ENCODE measurements at places on chromosomes 6 and 20.

DNA sequence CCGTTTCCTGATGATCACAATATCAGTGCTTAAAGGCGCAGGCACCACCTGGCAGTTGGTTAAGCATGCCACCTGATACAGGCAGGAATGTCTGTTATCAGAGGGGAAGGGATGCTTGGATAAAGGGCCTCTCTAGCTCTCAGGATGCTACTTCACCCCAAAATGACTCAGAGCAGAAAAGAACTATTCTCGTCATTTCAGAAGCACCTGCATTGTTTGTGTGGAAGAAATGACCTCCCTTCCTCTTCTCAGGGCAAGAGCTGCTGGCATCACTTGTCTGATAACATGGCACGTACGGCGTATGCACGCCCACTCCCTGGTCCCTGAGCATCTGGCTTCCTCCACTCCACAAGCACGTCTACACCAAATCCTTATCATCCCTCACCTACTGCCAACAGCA, 47.3 kb downstream of the ATP9A start:
- DNase-seq, result no peak

GRCh38 chr6:67045076-67045475, 1338.0 kb upstream of the EYS start:
- DNase-seq, result no peak

DNA sequence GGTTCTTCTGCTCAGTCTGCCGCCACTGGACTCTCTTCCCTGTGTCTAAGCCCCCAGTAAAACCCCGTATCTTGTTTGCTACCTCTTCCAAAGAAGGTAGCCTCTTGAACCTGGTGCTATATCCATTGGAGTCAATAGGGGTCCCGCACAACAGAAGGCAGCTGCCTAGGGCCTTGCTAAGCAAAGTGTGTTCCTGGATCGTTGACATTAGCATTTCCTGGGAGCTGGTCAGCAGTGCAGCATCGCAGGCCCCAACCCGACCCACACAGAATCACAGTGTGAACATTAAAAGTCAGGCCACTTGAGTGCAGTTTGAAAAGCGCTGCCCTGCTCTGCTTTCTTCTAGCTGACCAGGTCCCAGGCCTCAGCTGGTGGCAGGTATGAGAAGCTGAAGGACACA, 2.9 kb downstream of the ADA start:
- no peak for DNase-seq

DNA sequence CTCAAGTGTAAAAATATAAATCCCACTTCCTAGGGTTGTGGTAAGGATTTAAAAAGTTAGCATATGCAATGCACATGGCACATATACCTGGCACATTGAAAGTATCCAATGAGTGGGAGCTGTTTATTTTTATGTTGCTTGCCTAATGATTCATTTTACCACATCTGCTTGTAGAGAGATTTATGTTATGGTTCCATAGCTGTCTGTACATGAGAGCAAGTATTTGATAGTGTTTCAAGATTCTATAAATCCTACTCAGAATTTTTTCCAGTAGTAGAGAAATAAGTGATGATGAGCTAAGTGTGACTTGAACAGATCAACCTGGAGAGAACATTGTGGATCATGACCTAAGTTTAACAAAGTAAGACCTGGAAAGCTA, 125.3 kb upstream of the SPTLC3 start:
- DNase-seq, result no peak

GRCh38 chr6:99495466-99495865, 19.8 kb downstream of the USP45 start:
- DNase-seq, result no peak

- DNase-seq, result no peak
Observed at GRCh38 chr6:37007340-37008043, 2.0 kb downstream of the FGD2 start.

DNA sequence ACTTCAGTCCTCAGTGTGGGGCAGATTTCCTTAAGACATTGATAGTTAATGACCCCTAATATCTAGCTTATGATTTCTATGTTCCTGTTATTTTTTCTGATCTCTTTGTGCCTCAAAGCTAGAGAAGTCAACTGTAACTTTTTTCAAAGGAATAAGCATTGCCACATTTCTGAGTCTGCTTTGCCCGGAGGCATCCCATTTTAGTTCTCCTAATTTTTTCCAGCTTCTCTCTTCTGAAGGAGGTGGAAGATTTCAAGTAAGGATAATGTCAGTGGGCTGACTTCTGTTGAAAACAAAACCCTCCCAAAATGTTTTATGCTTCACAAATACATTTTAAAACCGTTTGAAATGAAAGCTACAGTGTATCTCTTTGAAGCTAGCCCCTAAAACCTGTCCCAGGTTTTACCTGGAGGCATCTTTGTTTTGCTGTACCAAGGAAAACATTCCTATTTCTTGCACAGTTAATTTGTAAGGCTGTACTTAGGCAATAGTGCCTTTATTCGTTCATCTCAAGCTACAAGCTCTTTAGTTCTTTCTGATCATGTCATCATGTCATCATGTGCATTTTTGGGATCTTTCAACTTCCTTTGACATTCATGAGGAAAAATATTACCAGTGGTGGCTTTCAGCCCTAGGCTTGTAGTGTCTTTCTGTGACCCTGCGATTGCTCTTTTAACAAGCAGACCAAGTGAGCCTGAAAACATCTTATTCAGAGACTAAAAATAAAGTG, 45.7 kb downstream of the TSPYL4 start:
- no peak for DNase-seq

DNA sequence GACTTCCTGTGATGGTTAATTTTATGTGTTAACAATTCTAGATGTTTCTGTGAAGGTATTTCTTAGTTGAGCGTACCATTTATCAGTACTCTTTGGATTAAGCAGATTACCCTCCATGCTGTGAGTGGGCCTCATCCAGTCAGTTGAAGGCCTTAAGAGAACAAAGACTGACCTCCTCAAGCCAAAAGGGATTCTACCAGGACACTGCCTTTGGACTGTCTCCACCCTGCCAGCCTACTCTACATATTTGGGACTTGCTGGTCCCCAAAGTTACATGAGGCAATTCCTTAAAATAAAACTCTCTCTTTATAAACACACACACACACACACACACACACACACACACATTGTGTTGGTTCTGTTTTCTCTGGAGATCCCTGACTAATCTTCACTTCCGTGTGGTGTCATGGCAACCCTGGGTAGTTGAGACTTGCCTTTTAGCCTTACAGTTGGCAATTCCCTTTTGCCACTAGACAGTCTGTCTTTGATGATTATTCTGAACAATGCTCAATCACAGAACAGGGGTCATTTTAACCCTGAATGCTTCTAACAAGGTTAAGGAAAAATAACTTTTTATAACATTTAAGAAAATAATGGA, 32.2 kb downstream of the MRAP2 start:
- DNase-seq, result no peak

- DNase-seq, result no peak
Observed at GRCh38 chr6:78607189-78607588, 260.2 kb upstream of the IRAK1BP1 start.

- DNase-seq, result no peak
Observed at GRCh38 chr6:43855247-43855646, 85.2 kb downstream of the VEGFA start.

DNA sequence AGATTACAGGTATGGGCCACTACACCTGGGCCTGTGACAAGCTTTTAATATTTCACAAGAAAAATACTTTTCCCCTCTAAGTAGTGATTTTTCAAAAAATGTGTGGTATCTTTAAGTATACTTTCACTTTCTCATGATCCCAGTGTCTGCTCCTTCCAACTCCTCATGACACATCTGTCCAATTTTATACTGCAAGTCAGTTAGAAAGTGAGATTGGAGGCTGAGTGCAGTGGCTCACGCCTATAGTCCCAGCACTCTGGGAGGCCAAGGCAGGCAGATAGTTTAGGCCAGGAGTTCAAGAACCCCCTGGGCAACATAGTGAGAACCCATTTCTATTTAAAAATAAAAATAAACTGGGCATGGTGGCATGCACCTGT, 20.2 kb downstream of the PIM1 start:
- no peak for DNase-seq

- no peak for DNase-seq
Observed at GRCh38 chr20:38763616-38764015, 15.4 kb downstream of the ACTR5 start.

DNA sequence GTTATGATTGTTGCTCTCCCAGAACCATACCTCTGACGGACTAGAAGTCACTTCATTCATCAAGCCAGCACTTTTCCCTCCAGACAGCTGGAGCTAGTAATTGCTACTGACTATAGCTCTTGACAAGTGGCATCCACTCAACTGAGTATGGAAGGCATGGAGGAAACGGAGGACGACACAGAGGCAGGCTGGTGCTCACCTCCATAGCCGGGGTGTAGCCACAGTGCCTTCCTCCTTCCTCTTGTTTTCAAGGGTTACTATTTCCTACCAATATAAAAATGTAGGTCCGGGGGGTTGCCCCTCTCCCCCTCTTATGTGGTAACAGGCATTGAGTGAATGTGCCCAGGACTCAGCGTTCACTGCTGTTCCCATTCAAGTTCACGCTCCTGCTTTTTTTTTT, 23.5 kb upstream of the FOXC1 start:
- no peak for DNase-seq

DNA sequence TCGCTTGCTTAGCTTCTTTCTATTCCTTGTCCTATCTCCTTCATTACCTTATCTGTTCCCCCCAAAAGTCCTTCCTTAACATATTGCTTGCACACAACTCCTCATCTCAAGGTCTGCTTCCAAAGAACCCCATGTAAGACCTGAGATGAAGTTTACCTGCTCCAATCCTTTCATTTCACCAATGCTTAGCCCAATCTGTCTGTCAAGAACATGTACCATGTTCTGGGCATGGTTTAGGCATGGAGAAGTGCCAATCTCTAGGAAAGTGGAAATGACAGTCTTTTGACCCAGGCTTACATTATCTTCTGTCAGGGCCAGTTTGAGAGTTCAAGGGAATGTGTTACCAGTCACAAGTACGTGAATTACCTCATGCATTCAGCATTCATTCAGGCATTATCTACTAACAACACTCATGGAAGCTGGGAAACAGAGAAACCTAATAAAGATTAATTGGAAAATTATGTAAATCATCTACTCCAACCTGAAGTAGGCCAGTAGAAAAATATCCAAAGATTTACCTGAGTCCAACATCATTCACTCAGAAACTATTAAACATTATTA, 15.8 kb upstream of the TASP1 start:
- no peak for DNase-seq

DNA sequence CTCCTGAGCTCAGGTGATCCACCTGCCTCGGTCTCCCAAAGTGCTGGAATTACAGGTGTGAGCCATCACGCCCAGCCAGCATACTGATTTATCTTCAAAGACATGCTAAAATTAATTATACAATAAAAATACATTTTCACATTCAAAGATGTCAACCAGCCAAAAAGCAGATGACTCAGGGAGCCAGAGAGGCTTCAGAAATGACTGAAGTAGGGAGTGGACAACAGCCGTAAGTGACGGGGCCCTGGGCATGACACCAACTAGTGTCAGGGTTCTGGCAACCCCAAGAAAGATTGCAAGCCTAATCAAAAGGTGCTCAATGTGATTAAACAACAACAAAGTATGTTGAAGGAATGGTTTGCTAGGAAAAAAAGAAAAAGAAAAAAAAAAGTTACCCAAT, 28.4 kb downstream of the GPLD1 start:
- no peak for DNase-seq

DNA sequence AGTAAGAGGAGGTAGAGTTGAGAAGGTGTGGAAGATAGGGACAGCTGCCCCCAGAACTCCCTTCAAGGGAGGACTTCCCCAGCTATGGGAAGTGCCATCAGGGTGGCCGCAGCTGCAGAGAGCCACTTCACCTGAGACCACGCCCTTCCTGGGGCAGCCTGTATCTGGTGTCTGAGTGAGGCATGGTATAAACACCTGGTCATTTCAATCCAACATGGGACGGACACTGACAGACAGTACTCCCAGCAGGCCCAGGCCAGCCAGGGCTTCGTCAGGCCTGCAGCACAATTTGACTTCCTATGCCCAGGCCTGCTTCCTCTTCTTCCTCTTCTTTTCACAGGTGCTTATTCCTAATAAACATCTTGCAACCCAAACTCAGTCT, 4.5 kb downstream of the SOX12 start:
- DNase-seq, result no peak

DNA sequence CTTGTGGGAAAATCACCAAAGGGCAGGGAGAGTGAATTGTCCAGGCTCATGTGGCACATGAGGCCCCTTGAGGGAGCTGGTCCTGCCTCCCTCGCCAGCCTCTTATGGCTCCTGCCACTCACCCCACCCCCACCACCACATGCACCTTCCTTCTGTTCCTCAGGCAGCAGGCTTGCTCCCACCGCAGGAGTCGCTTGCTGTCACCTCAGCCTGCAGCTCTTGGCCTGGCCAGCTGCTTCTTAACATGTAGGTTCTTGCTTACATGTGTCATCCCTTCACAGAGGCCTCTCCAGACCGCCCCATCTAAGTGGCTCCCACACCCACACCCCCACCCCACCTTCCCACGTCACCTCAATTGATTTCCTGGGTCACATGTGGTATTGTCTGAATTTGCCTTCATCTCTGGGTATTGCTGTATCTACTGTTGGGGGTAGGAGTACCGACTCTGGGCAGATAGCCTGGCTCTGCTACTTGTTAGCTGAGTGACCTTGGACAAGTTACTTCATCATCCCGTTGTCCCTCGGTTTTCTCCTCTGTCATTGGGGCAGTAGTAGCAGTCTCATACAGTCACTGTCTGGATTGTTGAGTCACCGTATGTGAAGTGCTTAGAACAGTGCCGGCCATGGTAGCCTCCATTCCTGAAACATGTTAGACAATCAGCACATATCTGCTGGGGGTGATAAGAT, 41.7 kb downstream of the SLC9A8 start:
- no peak for DNase-seq

DNA sequence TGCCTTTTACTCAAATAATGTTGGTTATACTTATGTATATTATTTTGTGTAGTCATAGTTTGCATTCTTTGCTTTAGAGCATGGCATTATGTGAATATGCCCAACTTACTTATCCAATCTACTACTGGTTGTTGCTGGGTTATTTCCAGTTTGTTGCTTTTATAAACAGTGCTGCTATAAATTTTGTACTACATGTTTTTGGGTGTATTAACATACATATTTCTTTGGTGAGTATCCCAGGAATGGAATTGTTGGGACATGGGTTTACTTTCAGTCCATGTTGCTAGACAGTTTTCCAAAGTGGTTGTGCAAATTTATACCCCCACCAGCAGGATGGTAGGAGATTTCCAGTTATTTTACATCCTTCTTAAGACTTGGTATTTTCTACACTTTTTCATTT, 157.1 kb upstream of the THEMIS start:
- DNase-seq, result no peak

DNA sequence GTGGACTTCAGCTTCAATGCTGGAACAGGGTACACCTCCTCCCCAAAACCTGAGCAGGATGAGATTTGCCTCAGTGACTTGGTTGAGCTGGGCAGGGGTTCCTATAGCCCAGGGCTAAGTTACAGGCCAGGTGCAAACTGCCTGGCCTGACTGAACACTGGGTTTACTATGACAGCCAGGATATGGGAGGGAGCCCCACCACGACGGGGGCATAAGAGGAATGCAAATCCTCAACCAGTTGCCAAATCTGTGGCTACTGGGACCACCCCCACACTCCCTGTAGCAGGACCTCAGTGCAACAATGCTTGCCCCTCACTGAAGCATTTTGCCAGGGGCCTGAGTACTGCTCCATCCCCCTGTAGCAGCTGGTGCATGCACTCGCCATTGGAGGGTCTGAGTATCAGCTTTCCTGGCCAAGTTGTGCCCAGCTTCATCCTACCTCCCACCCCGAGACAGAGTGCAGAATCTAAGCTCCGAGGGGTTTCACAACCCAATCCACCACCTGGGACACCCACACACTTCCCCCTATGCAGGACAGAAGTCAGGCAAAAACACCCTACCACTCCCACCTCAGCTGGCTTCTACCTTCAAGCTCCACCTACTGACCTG, 27.6 kb downstream of the TREML4 start:
- DNase-seq, result no peak

- no peak for DNase-seq
Observed at GRCh38 chr6:147222160-147222838, 18.1 kb downstream of the STXBP5 start.

- no peak for DNase-seq
Observed at GRCh38 chr6:5337573-5337972, 76.3 kb downstream of the FARS2 start.
